ENCODE measurements at places on chromosomes 3 and 15.

- no peak for DNase-seq
Observed at GRCh38 chr3:112817271-112817670, 29.4 kb downstream of the CD200R1L start.

DNA sequence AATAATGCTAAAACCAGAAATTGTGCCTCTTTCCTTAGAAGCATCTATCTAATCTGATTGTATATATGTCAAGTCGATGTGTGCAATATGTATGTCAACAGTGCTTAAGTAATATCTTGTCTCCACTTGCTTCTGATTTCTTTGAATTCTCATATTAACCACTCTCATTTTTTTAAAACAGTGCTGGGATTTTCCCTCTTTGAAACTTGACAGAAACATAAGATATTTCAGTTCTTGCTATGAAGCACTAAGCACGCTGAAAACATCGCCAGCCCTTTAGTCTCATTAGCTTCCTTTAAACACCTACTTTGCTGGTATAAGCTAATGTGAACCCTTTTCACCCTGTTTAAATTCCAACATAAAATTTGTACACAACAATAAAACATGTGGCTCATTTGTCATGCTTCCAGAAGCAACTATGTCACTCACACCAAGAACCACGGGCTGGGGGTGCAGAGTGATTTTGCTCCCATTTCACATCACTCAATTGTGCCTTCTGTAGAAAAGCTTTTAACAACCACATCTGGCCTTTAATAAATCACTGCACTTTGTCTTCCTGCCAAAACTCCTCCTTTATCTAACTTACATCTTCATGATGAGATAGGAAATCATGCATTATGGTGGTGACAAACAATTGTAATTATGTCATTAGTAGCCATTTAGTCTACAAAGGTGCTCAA lies 185.2 kb downstream of the FOXP1 start:
- DNase-seq: peak; percentile 58

GRCh38 chr3:36416599-36416998 lies 36.3 kb downstream of the STAC start:
- no peak for DNase-seq

DNA sequence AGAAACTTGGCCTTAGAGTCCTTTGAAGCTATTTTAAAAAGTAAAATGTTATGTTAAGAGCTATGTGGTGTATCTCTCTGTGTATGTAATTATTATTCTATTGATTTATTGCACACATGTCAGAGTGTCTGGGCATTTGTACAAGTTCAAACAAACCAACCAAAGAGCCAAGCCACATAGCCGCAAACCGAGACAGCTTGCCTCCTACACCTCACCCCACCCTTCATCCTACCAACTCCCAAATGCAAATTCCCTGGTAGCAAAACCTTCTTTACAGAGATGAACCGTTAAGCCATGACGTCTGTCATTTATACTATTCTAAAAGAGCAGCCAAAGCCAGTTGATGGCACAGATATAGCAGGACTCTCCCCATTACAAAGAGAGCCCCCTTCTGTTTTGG lies 332.3 kb downstream of the ERC2 start:
- no peak for DNase-seq

DNA sequence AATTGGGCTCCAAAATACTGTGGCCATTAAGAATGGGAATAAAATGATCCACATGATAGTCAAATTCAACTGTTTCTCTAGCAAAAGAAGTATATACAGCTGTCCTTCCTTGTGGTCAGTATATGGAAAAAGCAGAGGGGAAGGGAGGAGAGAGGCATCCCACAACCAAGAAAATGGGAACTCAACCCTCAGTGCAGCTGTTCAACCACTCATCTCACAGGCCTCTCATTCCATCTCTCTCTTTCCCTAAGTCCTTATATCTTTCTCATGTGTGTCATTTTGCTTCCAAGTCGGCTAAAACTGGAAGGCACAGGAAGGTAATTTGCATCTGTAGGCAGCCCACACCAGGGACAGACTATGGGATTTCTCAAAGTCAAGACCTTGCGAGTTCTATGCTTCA lies 27.5 kb downstream of the AVEN start:
- DNase-seq: no peak

GRCh38 chr15:84828086-84828908 lies 11.1 kb downstream of the ALPK3 start:
- no peak for DNase-seq

GRCh38 chr15:44536302-44536961 lies 515 bp upstream of the EIF3J start:
- no peak for DNase-seq

GRCh38 chr15:63938486-63939061 lies 104.8 kb upstream of the HERC1 start:
- DNase-seq: peak; percentile 46

- DNase-seq: no peak
Observed at GRCh38 chr3:172142051-172142863, 102.9 kb downstream of the FNDC3B start.

DNA sequence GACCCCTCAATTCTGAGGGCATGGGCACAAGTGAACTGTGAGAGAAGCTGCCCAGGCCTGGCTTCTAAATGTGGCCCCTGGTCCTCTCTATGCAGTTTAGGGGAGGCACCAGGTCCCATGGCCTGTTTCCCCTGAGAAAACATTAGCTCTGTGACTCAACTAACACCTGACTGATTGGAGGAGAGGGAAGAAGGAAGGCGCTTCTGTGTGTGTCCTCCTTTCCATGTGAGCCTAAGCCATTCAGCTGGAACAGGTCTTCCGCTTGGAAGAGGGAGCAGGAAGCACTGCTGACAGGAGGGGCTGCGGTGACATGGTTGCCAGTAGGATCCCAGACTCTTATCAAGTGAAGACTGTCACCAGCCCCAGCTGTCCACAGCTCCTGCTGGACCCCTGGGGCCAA lies 79.5 kb downstream of the MYLK start:
- DNase-seq: no peak

DNA sequence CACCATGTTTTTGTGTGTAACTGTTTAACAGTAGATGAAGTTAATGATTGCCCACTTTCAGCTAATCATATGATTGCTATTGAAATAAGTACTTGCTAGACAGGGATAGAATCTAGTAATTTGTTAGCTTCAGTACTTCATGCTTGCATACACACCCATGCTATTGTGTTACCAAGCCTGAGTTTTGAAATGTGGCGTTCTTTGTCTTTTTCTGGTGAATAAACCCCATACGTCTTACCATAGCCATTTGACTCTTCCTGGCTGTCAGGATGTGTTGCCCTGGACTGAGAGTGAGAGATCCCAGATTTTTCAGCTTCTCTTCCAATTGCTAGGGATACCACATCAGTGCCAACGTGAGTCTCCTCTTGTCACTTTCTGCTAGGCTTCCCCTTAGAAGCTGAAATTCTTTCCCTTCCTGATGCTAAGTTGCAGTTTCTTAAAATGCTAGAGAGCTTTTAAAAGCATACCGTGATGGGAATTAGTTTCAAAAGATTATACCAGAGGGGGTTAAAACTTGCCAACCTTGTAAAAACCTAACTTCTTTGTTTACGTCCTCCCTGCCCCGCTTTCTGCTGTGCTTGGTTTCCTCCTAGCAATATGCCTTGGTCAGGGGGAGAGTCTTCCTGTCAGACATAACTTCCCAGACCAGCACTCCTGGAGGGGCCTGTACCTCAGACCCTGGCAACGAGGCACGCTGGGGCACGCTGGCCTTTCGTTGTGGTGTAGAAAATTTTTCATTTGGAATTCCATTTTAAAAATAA lies 62.9 kb upstream of the ULK4 start:
- no peak for DNase-seq

- no peak for DNase-seq
Observed at GRCh38 chr15:99631255-99631654, 65.5 kb downstream of the MEF2A start.

DNA sequence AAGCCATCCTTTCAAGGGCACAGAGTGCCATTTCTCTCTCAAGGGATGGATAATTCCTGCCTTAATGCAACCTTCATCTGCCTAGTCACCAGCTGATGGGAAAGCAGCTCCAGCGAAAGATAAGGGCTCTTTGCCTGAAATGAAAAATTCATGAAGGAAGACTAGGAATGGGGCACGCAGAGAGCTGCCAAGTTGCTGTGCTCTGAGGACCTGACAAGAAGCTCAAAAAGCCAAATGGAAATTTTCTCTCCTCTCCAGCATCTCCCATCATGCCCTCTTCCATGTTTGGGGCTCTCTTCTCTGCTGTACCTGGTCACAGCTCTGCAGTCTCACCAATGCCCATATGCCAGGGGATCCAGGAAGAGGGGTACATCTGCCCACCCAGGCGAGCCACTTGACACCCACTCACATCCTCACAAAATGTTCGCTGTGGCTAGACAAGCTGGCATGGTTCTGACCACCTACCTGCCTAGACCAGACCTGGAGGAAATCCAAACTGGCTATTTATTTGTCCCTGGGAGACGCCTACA lies 29.3 kb upstream of the ABHD2 start:
- no peak for DNase-seq

DNA sequence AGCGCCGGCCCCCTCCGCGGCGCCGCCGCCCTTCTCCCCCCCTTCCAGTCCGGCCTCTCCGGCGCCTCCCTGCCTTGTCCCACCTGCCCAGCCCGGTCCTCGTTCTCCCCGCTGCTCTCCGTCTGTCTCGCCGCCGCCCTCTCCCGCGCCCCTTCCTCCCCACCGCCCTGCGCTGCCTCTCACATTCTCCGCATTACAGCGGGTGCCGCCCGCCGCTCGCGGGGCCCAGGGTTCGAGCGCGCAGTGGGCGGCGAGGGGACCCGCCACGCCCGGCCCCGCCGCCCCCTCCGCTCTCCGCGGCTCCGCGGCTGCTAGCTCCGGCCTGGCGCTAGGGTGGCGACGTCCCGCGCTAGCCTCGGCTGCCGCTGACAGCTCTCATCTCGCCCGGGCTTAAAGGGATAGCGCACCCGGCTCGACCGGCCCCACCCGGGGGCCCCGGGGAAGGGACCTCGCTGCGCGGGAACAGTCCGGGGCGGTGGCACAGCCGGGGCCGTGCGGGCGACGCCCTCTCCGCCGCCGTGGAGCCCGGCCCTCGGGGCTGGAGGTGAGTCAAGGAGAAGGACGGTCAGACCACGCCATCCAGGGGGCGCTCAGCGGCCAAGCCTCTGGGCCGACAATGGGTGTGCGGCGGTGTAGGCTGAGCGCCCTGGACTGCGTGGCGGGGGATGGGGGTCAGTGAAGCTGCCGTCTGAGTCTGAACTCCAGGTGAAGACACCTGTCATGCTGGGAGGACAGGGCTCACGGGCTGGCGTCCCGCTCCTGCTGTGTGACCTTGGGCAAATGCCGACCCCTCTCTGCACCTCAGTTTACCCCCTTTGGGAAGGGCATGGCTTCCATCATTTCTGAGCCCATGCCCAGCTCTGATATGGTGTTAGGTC lies 187.4 kb upstream of the LINGO1 start:
- peak; percentile 14 for DNase-seq

- no peak for DNase-seq
Observed at GRCh38 chr3:148379763-148380382, 317.8 kb upstream of the AGTR1 start.

DNA sequence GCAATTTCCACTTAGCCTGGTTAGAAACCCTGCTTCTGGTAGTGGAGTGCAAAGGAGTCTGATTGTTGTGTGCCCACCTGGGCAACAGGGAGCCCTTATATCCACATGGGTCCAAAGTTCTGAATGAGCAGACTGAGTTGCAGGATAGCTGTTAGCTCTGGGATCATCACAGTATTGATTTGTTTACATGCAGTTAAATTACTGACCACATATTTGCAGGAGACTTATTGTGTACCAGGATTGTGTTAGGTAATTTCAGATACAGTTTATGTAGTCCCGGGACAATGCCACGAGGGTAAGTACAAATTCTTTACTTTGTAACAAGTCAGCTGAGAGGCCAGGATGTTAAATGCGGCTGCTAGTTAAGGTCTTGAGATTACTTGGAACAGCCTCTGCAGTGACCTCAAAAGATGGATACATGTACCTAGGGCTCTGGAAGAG lies 18.8 kb downstream of the ARHGEF26 start:
- no peak for DNase-seq

DNA sequence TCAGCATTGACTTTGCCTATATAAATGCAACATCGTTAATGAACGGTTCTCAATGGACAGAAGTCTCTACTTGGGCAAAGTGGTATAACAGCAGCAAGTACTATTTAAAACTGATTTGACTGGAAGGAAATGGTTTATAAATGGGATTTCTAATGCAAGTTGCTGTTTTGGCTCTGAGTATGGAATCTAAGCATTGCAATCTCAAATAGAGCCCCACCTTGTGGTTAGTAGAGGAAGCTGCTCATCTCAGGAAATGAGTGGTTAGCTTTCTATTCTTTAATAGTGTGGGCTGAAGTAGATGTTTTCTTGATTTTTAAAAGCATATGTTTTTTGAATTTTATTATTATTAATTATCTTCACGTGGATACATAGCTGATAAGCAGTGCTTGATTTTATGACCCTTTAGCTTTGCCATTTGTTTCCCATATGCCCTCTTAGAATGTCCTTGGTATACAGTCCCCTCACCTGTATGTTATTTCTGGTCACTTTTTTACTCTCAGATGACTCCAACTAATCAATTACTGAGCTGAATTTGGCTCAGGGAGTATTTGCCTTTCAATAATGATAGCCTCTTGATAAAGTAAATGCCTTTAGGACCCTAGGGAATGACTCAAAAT lies 67.1 kb downstream of the OXSM start:
- DNase-seq: no peak

- DNase-seq: no peak
Observed at GRCh38 chr3:189632242-189632641, 1.1 kb downstream of the TP63 start.

DNA sequence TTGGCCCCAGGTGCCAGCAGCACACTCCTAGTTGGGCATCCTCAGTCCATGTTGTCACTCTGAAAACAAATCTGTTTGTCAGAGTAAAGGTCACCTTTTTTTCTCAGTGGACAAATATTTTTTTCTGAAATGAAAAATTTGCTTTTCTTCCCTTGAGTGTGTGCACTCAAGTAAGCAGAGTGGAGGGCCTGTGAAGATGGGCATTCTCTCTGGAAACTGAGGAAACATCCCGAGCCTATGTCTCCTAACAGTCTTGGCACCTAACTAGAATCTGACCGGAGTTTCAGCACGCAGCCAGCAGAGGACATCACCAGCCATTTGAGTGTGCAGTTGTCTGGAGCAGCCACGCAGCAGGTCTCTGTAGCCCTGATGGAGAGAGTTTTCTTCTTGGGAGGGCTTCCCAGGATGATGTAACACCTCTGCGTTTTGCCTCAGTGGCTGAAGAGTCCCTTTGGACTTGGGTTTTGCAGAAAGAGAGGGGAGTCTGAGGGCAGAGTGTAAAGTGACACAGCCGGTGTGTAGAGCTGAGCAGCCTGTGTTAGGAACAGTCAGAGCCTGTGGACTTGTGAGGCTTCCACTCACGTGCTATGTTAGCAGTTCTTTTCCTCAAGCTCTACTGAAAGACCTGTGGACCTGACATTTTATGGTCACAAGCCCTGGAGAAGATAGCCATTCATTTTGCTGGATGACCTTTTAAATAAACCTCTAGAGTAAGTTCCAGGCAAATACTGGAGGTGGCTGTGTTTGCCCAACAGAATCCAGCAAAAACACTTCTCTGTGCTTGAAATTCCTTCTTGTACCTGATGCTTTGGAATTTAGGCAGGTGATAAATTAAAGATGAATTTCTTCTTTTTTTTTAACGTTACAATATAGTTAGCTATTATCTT lies 51.6 kb downstream of the ABHD2 start:
- DNase-seq: no peak
